Inflammatory macrophage treated with lipopolysaccharide for 4 hours (primary cell): ENCODE measurements at places on chromosomes 2 and 18.

DNA sequence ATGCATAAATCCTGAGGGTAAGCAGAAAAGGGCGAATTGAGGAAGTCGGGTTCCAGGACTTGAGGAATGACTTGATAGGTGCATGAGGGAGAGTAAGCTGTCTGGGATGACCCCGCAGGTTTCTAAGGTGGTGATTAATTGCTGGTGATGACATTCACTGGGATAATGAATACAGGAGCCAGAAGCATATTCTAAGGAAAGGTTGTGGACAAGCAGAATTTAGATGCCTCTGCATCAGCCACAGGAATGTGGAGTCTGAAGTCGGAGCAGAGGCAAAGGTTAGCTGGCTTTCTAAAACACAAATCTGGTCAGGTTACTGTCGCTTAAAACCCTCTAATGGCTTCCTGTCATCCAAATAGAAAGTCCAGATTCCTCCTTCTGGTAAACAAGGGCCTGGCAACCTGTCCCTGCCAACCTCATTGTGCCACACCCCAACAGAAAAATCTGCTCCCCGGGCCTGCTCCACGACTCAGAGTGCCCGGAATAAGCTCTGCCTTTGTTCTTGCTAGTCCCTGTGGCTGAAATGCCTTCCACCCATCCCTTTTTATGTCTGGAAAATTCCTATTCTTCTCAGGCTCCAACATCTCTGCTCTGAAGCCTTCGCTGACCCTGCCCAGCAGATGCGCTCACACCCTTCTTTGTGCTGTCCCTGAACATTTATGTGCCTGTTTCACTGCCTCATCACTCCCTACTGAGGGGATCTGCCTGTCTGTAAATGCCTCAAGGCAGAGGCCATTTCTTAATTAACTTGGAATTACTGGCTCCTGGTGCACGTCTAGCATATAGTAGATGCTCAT is 11.3 kb upstream of the TMEM214 start:
- no peak for DNase-seq

DNA sequence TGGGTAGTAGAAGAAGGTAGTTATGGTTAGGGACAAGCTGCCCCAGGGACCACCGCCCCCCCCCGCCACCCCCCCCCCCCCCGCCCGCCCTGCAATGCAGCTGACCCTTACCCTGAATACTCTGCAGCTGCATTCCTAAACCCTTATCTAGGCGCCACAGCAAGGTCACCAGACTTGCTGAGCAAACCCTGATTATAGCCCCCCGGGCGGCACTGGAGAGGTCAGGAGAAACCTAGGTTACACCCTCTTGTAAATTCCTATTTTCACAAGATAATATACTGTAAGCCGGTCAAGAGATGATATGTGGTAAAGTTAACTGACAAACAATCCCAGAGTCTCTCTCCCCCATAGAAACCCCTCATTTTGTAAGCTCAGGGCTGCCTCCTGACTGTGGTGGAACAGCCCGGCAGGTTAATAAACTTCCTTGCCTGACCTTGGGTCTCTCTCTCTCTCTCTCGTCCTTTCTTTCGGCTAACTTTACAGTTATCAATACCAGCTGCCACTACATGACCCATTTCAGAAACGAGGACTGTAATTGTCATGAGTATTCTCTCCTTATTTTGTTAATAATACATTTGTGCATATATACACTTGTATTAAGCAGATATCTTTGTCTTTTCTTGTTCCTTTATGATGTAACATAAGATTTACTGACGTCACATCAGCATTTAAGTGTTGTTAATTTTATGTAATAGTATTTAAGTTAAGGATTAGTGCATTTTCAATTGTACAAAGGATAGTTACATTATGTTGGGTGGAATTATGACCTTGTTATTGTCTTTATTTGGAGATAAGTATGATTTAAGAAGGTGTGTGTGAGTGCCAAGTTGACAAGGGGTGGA is 22.8 kb upstream of the SMAD4 start:
- DNase-seq = no peak

- no peak for DNase-seq
Observed at GRCh38 chr2:127471286-127471988, 53.2 kb downstream of the PROC start.

DNA sequence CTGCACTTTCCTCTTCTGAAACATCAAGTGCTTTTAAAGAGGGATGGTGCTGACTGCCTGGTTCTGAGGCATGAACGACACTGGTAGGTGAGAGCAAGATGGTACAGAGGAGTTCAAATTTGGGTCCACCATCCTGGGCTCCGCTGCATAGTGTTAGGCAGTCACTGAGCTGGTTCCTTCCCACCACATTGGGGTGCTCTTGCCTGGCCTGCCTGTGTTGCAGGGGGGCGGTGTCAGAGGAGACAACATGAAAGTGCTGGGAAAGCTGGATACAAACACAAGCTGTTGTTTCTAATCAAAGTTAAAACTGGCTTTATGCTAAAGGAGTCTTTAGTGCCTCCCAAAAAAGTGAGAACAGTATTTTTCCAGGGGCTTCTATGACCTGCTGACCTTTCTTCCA is 258.1 kb downstream of the GBX2 start:
- no peak for DNase-seq

DNA sequence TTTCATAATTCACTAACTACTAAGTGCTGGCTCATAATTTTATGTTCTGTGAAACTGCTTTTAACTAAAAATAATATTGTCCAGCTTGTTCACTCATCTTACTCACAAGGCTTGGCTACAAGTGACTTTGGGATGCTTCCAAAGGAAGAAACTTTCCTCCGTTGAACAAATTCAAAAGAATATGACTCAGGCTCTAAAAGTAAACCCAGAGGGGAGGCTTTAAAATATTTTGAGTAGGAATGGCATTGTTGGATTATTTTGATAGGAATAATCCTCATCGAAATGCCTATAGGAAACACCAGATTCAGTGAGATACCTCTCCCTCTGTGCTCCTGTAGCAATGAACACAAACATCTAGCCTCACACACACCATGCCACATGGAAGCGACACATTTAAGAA is 25.2 kb upstream of the TLK1 start:
- no peak for DNase-seq

DNA sequence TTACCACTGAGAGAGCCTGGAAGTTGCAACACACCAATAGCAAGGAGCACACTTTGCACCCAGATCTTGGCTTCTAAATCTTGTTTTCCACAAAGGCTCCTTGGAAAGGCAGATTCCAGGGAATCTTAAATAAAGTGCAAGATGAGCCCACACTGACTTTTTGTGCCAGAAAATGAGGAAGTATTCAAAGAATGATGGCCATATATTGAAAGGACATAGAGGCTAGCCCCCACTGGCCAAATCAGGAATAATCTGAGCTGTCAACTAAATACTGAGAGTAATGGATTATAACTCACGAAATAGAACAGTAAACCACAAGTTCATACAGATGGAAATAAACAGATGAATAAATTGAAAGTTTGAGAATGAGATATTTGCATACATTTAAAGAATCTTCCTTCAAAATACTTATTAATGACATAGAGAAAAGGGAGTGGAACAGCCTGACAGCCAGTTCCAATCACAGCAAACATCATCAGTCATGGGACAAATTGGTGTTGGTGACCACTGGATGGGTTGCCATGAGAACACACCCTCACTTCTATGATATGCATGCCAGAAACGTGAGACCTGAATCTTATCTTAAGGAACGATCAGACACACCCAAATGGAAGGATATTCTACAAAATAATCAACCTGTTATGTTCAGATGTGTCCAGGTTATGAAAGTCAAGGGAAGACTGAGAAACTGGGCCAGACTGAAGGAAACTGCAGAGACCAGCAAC is 12.2 kb upstream of the ACKR3 start:
- DNase-seq = no peak

- DNase-seq = no peak
Observed at GRCh38 chr2:232216028-232216427, 162.5 kb upstream of the ALPP start.

DNA sequence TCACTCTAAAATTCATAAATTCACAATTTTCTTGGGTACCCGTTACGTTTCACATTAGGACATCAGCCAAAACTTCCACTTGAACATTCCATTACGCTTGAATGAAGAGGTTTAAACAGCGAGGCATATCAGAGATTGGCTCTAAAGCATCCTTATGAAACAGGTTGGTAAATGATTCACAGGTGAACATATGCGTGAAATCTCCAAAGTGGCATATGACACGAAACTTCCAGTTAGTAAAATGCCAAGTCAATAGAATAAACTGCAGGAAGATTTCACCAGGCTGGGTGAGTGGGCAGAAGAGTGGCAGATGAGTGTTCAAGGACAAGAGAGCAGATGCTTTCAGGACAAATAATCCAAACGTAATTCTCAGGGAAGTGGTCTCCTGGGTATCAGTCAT is 33.9 kb upstream of the GLS start:
- DNase-seq = no peak

DNA sequence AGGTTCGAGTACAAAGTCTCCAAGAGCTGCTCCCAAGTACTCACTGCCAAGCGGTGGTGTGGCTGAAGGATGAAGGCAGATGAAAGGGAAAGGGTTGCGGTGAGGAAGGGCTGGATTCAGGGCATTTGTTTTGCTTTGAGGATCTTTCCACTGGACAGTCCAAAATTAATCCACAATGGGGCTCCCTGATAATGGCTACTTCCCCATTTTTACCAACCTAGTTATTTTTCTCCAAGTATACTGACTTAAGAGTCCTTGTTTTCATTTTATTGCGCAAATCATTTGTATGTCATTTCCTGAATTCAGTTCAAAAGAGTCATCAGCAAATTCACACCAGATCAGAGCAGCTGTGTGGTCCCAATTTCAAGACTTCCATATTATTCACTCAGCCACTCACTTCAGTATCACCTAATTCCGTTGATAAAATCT is 464 bp upstream of the SESTD1 start:
- DNase-seq = peak; percentile 95

DNA sequence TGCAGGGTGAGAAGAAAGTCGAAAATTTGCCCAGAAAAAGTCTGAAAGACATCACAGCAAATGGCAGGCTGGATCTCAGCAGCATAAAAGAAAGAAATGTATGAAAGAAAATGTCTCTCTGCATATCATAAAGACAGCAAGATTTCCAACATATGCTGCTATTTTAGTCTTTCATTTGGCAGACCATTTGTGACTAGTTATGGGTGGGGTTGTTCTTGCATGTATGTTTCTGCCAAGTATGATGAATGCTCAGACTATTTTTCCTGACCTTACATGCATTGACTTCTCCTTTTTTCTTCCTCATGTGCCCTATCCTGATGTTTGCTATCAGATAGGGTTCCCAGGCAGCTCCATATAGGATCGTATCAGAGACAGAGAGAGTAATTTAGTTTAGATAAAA is 58.5 kb upstream of the PARD3B start:
- no peak for DNase-seq

DNA sequence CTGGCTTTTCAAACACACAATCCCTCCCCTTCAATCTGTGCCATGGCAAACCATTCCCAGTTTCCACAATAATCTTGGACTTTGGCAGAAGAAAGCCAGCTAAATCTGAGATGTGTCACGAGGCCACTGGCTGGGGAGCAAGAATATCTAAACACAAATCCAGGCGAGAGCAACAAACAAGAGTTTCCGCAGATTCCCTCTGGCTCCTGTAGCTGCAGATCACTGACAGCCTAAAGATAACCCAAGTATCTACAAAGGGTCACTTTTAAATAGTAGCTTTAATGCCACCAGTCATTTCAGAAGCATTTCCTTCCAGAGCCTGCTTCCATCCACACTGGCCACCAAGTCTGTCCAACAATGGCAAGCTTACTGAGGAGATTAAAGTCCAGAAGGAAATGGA is 86.9 kb downstream of the ACVR1 start:
- no peak for DNase-seq

DNA sequence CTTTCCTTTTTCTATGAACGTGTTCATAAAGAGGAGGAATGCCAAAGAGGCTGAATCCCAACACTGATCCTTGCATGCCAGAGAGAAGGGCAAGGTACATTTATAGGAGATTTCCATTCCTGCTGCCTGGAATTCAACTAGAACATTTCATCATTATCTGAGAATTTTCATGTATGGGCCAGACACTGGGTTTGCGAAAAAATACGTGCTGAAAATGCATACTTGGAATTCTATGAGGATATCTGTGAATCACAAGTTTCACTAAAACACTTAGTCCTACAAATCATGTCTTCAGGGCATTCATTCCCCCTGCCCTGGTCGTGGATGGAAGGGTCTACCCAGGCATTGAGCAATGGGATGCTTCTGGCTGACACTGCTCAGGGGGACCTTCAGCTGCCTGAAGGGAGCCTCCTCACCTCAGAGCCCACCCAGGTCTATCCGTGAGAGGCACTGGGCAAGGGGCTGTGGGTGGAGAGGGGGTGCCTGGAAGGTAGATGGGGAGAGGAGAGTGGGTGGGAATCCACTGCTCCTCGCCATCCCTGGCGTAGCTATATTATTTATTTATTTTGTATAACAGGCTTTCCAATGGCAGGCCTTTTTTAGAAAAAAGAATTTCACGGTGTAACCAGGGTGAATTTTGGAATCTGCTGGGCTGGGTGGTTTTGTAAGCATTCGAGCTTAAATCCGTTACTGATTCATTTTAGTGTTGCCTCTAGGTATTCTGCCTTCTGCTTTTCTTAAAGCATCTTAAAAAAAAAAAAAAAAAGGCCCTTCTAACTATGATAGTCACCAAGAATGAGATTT is 560.6 kb upstream of the ID2 start:
- no peak for DNase-seq

DNA sequence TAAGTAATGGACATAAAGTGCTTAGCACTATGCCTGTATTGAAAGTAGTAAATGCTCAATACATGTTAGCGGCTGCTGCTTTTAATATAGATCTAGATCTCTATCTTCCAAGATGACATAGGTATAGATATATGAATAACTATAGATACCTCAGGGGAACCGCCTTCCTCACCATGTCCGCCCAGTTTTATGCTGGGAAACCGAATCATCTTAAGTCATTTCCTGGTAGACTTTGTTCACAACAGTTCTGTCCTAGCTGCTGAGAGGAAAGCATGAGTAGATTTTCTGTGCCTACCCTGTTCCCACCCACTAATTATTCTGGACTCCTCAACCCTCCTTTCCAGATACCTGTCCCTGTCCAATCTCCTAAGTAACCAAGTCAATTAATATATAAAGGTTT is 21.6 kb upstream of the ITM2C start:
- DNase-seq = no peak

GRCh38 chr2:218077464-218078216 is 8.6 kb downstream of the RUFY4 start:
- DNase-seq = no peak

- no peak for DNase-seq
Observed at GRCh38 chr18:29879763-29880162, 1162.8 kb downstream of the DSC3 start.
